ELF-1 (cell line): ENCODE measurements at places on chromosomes 1 and 21.
A peak's percentile ranks its signal among the peaks of the same experiment; 100 is the strongest.

DNA sequence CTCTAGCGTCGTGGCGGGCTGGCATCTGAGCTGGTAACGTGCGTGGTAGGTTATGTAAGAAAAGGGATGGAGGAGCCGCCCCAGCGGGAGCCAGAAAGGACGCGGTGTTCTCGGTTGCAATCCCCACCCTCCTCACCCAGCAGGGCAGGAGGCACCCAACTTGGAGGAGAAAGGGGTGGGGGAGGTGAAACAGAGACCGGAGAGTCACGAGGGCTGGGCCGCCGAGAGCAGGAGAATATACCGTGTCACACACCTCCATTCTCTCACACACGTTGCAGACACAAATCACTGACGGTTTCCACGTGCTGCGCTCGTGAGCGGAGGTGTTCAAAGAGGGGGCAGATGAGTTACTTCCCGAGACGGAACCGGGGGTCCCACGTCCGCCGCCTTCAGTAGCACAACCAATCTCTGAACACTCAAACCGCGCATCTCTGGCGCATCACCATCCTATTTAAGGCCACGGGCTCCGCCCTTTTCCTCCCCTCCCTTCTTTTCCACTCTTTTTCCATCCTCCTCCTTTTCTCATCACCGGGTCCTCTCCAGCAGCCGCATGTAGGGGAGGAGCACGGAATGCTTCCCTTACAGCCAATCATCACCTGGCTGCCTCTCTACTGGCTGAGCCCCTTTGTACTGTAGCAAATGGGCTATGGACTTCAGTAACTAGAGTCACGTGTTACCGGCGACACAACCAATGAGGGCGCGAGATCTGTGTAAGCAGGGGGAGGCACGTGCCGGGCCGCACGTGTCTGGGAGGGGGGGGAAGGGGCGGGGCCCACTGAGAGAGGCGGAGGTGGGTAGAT, at the start of gene CIART:
Gene CIART, plus strand, starts transcription at position 797 of the 800 bp plus-strand sequence. CDS start 714 bp downstream, outside the sequence.
- DNase-seq = peak; percentile 94

DNA sequence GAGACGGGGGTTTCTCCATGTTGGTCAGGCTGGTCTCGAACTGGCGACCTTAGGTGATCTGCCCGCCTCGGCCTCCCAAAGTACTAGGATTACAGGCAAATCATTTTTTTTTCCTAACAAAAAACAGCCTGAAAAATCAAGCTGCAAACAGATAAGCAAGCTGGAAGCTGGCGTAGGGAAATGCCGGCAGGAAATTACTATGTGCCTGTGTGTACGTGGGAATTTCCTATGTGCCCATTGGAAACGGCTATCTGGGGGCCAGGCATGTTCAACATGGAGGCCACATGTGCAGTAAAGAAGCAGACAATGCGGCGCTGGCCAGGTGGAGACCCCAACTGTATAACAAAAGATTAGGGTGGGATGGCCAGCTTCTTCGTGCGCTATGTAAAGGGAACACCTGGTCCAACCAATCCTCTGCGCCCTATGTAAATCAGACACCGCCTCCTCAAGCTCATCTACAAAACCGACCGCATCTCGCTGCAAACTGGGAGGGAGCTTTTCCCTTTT, 9.1 kb upstream of the AADACL4 start:
- no peak for DNase-seq

GRCh38 chr1:1603671-1604373, 3.9 kb upstream of the FNDC10 start:
- no peak for DNase-seq

DNA sequence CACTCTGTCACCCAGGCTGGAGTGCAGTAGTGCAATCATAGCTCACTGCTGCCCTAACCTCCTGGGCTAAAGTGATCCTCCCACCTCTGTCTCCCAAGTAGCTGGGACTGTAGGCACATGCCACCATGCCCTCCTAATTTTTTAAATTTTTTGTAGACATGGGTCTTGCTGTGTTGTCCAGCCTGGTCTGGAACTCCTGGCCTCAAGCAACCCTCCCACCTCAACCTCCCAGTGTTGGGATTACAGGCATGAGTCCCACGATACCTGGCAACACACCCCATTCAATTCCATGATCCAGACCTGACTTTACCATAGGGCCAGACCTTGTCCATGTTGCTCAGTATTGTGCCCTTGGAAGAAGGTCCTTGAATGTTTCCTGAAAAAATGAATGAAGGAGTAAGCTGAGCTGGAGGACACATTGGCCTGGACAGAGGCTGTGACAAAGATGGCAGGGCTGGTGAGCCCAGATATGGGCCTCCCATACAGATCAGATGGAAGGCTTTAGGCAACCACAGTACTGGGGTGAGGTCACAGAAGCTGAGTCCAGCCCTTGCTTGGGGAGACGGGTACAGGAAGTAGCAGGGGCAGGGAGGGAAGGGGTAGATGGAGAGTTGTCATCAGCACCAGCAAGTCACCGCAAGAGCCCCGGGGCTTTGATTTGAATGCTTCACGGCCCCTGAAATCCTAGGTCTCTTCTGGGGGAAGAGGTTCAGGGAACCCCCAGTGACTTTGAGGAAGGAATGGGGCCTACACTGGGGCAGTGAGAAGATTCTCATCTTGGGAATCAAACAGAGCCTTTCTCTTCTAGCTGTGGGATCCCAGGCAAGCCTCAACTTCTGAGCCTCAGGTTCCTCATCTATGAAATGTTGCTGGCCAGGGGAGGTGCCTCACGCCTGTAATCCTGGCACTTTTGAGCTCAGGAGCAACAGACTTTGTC, 40.1 kb upstream of the DMBX1 start:
- no peak for DNase-seq

DNA sequence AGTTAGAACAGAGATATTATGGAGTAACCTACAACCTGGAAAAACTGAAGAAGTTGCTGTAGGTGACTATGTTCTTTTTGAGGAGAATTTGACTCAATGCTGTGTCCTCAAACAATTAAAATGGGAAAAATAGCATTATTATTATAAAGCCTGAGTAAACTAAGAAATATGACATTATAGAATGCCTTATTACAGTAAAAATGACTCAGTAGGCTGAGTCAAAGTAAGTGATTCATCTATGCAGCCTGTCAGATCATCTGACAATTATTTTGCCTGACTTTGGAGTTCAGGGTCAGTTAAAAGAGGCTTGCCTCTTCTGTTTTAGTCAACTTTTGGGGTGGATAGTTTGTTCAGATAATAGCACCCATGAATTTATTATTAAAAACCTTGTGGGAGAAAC, 150.8 kb upstream of the PTGFR start:
- no peak for DNase-seq

DNA sequence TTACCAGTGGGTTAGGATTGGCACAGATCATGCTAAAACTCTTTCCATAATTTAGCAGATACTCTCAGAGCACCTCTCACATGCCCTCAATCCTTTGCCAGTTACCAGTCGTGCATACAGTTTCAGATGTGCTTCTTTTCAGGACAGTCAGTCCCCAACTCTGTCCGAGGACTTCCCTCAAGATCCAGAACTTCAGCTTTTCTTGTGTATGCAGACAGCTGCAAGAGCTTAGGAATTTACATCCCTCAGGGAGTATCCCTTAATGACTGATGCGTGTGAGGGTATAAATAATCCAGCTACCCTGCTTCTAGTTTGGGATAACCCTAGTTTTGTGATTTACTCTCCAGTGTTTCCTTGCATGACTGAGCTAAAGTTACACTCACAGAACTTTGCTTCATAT, 393.0 kb upstream of the PLXNA2 start:
- DNase-seq = no peak

DNA sequence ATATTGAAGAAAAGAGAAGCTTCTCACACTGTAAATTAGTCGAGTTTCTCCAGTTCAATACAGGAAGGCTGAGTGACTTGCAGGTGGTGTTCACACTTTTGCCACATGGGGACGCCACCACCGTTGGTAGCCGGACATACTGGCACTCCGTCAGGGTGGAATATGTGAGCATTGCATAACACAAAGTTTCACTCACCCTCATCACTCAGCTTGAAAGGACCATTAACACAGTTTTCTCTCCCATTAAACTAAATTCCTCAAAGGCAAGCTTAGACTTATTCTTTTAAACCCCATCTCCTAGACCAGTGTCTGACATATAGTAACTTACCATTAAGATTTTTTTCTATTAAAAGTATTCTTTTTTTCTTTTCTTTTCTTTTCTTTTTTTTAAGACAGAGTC, 105.3 kb upstream of the SERBP1 start:
- peak; percentile 62 for DNase-seq

GRCh38 chr1:86739648-86740509, 35.5 kb downstream of the SH3GLB1 start:
- DNase-seq = no peak

- no peak for DNase-seq
Observed at GRCh38 chr21:36799869-36800268, 101.0 kb downstream of the SIM2 start.

DNA sequence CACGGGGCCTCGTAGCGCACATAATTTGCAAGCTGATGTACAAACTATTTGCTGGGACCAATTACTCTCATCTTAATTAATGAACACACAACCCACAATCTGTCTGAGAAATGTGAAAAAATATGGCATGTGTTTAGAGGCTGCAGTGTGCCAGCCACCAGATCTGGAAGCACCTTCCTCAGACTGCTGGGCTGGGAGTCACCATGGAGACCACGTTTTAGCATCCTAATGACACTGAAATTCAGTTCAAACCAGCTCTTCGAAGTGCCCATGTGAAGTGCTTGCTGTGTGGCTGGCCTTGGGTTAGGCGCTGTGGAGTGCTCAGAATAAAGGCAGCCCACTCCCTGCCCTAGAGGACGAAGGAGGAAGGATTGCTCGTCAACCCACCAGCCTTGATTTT, 482.4 kb downstream of the OMA1 start:
- peak; percentile 8 for DNase-seq

DNA sequence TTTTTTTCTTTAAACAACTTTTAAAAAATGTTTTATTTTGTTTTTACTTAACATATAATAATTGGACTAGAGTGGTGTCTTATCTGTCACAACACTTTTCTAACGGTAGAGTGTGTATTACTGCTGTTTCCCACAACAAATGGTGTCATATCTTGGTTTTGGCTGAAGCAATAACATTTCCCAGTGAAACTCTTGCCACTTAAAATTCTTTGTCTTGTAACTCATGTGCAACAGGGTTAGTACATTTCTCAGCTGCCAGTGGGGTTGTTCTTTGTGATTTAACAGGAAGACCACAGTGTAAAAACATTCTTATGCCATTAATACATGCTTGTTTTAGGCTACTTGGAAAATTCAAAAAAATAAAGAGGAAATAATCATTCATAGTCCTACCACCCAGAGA, 43.5 kb downstream of the ALPL start:
- no peak for DNase-seq

DNA sequence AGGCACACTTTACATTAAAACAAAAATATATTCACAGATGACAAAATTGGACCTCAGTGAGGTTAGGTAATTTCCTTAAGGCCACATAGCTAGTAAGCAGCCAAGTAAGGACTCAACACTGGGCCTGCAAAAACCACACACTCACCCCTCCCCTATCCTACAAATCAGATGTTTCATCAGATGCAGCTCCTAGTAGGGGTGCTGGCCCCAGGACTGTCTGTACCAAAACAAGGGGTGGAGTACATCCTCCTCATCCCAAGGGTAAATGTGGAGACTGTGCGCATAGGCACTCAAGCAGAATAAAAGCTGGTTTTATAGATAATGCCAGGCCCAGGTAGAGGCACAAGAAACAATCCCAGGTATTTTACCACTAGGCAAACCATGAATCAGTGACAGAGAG, 25.7 kb downstream of the URB1 start:
- DNase-seq = no peak
